Activated T-helper 1 cell treated with anti-CD3 and anti-CD28 coated beads, Interleukin-12 subunit alpha, Interleukin-12 subunit beta, Interleukin-2, Interleukin-4 antibody, amounts not matched to agents 30 ng/mL and 10 ng/mL and 1 ng/mL, durations not matched to agents 14 hours and 24 hours and 36 hours (primary cell): ENCODE measurements at places on chromosomes 6 and 20.
A peak's percentile ranks its signal among the peaks of the same experiment; 100 is the strongest.

DNA sequence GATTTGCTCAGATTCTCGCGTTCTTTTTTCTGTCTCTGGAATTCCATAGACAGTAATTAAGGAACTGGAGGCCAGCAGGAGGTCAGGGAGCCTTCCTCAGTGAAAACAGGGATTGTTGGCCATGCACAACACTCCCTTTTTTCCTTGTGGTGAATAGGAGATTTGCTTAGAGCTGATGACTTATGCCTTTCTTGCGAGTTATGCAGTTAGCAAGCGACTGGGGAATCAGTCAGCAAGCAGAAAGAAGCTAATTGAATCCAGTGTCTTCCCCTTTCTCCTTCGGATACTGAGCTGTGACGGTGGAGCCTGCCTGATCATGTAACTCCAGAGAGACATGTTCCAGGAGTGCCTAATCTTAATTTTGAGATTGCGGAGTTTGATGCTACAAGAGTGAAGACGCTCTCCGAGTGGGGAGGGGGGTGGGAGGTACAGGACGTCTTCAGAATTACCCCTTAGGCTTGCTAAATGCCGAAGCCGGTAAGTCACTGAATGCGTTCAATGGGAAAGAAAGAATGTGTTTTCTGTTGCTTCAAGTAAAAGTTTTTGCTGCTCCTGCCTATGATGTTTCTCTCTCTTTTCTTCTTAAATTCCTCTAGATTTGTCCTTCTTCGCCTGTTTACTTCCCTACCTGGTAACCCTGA is 165.9 kb downstream of the SASH1 start:
- no peak for DNase-seq

GRCh38 chr20:44784688-44785087 is 25.7 kb downstream of the RIMS4 start:
- DNase-seq, result no peak

- DNase-seq, result no peak
Observed at GRCh38 chr6:12536416-12536815, 180.2 kb upstream of the PHACTR1 start.

- DNase-seq, result no peak
Observed at GRCh38 chr6:15457121-15457650, 205.6 kb downstream of the DTNBP1 start.

GRCh38 chr6:37456816-37457560 is 24.0 kb downstream of the CMTR1 start:
- no peak for DNase-seq

- DNase-seq, result no peak
Observed at GRCh38 chr6:157014871-157015270, 237.7 kb downstream of the ARID1B start.

DNA sequence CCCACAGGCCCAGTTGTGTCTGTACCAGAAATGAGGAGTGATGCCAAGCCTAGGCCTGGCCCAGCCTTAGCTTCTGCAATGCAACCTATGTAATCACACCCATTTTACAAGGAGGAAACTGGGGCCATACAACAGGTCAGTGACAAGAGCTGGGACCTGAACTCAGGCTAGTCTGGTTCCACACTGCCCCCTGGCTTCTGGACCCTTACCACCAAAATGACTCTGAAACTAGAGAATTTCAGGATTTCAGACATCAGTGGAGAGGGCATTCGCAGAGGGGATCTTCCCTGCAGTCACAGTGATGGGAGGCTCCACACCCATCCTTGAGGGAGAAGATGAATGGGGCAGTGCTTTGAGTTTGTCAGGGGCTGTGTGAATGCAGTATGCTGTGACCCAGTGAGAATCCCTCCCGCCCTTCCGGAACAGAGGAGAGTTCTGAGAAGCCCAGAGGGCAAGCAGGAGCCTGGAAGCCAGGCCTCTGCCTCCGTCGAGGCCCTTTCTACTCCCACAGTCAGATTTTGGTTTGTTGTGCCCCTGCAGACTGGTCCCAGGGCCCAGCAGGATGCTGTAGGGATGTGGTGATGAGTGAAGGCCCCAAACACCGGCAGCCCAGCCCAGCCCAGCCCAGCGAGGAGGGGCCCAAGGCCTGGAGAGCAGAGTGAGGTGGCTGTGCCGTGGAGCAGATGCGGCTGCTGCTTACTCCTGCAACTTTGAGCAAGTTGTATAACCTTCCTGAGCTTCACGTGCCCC is 48.1 kb upstream of the MYL9 start:
- DNase-seq, result no peak

GRCh38 chr6:44464527-44465310 is 77.2 kb downstream of the CDC5L start:
- no peak for DNase-seq

GRCh38 chr20:17227219-17227575 is 357 bp downstream of the PCSK2 start:
- DNase-seq, result no peak

- no peak for DNase-seq
Observed at GRCh38 chr20:31987744-31988143, 19.8 kb downstream of the XKR7 start.

DNA sequence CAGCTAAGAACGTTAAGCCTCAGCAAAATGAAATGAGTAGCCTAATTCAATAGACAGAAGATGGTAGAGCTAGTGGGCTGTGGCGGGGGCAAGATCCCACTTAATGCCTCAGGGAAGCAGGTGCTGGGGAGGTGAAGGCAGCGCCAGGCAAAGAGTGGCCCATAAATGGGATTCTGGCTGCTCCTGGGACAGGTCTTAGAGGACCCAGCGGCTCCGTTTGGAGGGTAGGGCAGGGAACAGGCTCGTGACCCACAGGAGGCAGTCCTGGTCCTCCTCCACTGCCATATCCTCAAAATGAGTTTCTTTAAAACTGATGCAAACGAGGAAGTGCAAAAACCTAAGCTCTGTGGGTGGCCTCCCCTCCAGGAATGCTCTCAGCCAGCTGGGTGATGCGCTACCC is 32.7 kb downstream of the SAYSD1 start:
- no peak for DNase-seq

DNA sequence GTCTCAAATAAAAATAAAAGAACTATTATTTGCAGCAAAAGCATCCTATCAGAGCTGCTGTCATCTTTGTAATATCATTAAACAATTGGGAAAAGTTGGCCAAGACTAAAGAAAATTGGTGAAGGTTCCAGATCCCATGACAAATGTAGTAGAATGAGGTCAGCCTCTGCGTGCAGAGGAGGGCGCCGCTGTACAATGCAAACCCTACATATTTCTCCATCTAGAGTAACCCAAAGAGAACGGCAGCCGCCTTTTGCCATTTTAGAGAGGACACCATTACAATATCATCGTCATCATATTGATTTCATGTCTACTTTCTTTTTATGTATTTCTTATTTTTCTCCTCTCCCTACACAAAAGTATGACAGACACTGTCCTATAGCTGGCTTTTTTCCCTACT is 59.5 kb downstream of the ZMYND8 start:
- DNase-seq, result no peak

DNA sequence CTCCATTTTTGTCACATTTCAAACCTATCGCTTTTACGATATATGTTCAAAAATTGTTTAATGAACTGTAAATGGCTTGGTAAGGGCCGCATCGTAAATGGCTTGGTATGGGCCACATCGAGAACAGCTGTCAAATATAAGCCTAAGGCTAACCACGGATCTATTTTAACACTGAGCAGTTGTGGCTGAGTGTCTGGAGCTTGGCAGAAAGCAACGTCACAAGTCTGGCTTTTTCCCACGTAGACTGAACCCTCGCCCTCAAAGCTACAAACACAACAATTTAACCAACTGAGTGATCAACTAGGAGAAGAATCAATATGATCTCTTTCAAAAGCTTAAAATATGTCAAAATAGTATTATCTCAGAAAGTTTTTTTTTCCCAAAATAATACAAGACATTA is 71.4 kb upstream of the PRSS16 start:
- DNase-seq, result no peak

DNA sequence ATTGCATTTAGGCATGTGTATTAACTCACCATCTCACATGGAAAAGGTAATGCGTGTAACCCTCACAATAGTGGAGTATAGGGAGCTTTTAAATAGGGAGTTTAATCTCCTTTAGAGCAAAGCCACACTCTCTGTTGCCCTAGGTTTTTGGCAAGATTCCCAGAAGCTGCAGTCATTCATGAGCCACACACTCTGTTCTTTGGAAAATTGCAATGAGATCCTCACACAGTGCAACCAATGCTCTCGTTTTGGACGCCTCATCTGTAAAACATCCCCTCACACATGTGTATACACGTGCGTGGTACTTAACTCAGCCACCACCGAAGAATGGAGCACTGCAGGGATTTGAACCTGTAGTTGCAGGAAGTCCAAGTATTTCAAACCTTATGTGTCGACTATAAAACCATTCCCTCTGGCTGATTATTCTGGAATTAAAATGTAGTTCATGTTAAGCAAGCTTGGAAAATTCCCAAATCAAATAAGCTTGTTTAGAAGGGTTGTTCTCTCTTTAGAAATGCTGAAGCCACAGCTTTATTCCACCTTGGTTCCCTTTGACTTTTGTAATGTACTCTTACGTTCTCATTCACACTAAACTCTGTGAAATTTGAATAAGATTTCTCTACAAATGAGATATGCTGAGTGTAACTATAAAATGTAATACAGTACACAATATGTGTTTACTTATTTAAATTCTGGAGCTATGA is 489.8 kb upstream of the MANEA start:
- no peak for DNase-seq

GRCh38 chr6:126937426-126937825 is 181.0 kb upstream of the RSPO3 start:
- DNase-seq, result no peak

DNA sequence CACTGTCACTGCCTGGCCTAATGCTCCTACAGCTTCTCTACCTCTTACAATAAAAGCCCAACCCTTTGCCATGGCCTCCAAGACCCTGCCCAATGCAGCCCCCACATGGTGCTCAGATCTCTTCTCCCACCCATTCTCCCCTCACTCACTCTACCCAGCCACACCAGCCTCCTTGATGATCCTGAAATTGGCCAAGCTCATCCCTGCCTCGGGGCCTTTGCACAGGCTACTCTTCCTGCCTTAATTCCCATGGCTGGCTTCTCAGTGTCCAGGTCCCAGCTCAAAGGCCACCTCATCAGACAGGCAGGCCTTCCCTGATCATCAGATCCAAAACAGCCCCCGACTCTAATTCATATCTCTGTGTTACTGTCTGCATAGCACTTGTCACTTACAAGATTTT is 25.6 kb downstream of the PREX1 start:
- no peak for DNase-seq

- DNase-seq, result no peak
Observed at GRCh38 chr6:5076931-5077330, 8.2 kb upstream of the PPP1R3G start.

DNA sequence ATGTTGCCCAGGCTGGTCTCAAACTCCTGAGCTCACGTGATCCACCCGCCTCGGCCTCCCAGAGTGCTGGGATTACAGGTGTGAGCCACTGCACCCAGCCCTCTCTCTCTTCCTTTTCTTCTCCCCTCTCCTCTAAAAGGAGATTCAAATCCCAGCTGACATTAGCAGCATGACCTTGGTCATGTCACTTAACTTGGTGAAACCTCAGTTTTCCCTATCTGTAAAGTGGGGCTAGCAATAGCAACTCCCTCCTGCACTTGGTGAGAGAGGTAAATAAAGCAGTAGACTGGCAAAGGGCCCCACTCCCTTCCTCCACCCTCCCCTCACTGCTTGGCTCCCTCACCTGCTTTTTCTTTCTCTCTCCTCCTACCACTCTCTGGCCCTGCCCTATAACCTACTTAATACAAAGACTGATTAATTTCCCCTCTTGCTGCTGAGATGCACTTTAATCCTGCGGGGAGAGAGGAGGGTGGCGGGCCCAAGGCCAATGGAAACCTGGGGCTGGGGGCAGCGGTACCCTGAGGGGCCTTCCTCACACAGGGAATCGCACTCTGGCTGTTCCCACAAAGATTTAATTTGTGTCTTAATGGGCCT is 54.2 kb upstream of the ZFAND3 start:
- no peak for DNase-seq

GRCh38 chr6:41274256-41274655 is 12.2 kb downstream of the TREM1 start:
- DNase-seq, result no peak

DNA sequence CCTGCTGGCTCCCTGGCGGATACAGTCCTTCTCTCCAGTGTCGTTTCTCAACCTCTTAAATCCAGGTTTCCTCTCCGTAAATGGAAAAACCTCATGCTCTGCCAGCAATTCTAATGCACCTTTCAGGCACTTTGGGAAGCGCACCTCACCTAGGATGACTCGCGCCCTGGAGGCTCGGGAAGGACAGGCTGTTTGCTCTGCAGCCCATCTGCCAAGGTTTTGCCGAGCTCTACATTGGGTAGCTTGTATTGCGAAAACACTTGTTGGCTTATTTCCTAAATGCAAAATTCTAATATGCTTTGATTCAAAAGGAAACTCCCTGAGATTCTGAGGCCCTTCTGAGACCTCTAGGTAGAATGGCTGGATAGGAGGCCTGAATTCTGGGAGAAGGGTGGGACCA is 102.6 kb upstream of the MLN start:
- DNase-seq, result no peak

- peak; percentile 73 for DNase-seq
Observed at GRCh38 chr6:142913511-142914047, 31.4 kb downstream of the HIVEP2 start.

DNA sequence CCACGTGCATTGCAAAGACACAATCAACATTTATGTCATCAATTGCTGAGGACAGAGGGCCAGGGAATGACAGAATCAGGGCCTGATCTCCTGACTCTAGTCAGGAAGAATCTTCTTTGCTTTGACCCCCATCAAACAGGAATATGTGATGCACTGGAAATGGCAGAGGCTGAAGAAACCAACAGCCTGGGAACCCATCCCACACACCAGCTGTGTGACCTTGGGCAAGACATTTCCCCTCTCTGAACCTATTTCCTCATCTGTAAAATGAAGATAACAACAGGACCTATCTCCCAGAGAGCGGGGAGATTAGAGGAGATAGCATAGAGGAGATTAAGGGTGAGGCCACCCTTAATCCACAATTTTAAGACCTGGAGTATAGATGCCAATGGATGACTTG is 1.5 kb downstream of the HNF4A start:
- no peak for DNase-seq

- DNase-seq, result no peak
Observed at GRCh38 chr6:139149383-139149782, 14.5 kb downstream of the HECA start.

- DNase-seq, result peak; percentile 24
Observed at GRCh38 chr6:111087871-111088667, 766 bp downstream of the SLC16A10 start.

DNA sequence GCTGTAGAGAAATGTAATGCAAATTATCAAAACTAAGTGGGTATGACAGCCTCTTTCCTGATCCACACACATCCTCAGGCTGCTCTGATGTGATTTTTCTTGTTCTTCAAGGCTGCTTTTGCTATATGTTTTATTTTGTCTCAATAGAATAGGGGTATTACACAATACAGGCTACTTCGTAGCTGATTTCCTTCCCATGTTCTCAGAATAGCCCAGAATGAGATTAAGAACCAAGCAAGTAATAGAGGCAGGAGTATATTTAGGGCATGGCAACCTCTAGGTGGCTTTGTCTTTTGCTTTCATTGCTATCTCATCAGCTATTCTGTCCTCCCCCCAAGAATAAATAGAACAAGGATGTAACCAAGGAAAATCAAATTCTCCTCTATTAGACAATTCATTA is 241.8 kb downstream of the ALDH8A1 start:
- no peak for DNase-seq

- no peak for DNase-seq
Observed at GRCh38 chr20:57395111-57395966, 4.1 kb downstream of the RBM38 start.
